Cortex of kidney (tissue), 1 donor: ENCODE measurements at places on chromosomes 2 and 18.

GRCh38 chr2:63764630-63765029 is 77.1 kb upstream of the UGP2 start:
- DNase-seq: no peak

- no peak for DNase-seq
These were observed 7.3 kb downstream of the NEMP2 start for GRCh38 chr2:190527214-190527613.

DNA sequence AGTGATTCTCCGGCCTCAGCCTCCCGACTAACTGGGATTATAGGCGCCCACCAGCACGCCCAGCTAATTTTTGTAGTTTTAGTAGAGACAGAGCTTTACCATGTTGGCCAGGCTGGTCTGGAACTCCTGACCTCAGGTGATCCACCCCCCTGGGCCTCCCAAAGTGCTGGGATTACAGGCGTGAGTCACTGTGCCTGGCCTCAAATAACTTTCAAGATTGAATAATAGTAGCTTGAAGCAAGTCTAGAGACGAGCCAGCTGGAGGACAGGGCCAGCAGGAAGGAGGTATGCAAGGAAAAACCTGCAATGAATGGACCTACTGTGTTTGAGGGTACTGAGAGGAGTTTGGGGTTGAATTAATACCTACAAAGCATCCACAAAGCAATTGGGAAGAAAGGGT is 87.5 kb downstream of the MSH2 start:
- no peak for DNase-seq

DNA sequence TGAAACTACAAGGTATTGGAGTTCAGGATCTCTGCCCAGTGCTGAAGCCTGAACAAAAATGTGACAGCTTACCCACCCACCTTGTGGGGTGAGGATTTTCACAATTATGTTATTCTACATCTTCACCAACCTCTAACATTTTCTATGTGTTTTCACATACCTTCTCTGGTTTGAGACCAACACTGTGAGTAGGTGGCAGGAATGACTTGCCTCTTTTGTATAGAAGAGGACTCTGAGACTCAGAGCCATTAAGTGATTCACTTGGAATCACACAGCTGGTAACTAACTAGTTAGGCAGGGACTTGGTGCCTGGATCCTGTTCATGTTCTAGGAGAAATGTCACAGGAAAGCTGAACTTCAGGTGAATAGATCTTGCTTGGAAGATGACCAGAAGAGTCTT is 14.8 kb upstream of the SRBD1 start:
- DNase-seq: no peak

DNA sequence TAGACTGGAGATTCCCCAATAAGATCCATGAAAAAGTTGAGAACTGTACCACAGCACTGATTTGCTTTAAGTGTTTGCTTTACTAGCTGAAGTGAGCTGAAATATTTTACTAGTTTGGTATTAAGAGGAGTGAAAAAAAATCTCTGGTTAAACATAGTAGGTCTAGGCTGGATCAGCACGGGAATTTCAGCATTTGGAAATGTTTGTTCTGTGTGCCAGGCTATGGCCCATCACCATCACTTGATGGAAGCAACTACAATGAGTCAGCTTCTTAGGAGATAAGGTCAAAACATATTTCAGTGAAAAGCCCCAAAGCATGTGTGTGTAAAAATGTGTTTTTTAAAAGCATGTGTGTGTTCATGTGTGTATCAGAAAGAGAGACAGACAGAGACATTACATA is 131.4 kb upstream of the DNMT3A start:
- no peak for DNase-seq

GRCh38 chr2:106172649-106173048 is 21.5 kb downstream of the UXS1 start:
- no peak for DNase-seq

DNA sequence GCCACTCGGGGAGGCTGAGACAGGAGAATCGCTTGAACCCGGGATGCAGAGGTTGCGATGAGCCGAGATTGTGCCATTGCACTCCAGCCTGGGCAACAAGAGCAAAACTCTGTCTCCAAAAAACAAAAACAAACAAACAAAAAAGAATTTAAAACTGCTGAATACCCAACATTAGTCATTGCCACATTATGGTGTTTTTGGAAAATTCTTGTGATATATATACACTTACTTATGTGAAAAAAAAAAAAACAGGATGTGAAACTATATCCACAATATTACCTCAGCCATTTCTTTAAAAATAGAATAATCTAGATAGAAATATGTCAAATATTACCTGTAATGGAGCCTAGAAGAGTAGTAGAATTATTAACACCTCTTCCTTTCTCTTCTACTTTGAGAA is 288.3 kb upstream of the FN1 start:
- no peak for DNase-seq

GRCh38 chr18:25534401-25534800 is 182.4 kb upstream of the ZNF521 start:
- DNase-seq: no peak

DNA sequence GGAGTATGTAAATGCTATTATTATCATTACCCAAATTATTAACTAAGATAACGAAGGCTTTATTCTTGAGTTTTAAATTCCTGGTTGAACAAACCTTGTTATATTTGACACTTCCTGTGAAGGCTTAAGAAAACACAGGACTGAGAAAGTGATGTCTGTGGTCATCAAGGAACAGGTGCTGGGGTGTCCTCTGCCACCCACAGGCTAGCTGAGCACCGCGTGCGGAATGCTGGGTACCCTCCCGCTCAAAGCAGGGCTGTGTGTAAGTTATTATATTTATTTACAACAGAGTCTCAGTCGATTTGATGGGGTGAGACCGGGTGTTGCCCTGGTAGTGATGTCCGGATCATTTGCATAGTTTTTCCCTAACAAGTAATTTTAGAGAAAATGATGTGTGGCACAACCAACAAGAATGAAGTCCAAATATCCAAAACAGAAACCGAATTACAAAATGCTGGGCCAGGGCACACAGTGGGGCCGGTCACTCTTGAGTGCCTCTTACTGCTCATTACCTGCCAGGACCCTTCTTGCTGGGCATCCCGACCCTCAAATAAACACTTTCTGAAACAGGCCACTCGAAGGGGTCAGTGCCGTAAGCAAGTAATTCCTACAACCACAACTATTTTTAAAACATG is 49.2 kb downstream of the TMEM18 start:
- DNase-seq: no peak

DNA sequence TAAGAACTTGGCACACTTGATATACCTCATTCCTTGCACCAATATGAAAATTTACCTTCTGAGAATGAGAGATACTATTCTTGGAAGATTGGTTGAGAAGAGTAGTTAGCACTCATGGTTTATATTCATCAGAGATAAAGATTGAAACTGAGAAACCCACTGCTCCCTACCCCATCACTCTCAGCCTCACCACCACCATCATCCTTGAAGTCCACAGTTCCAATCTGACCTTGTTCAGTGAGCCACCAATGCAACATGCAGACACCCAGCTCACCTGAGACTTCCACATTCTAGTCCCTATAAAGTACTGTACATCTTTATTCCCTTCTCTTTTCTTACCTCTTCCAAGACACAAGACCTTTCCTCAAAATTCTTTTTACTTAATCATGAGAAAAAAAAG is 869.0 kb downstream of the TRIB2 start:
- DNase-seq: no peak

DNA sequence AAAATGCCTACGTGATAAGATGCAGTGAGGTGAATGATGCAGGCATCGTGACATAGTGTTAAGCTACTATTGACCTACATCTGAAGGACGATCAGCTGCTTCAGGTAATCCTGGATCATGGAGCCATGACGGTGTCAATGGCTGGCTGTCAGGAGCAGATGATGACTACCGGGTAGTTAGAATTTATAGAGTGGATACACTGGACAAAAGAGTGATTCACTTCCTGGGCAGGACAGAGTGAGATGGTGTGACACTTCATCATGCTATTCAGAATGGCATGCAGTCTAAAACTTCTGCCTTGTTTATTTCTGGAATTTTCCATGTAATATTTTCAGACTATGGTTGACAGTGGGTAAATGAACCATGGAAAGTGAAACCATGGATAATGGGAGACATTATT is 29.5 kb downstream of the METTL8 start:
- DNase-seq: no peak

- DNase-seq: no peak
These were observed 981 bp upstream of the SF3B1 start for GRCh38 chr2:197435598-197436420.

DNA sequence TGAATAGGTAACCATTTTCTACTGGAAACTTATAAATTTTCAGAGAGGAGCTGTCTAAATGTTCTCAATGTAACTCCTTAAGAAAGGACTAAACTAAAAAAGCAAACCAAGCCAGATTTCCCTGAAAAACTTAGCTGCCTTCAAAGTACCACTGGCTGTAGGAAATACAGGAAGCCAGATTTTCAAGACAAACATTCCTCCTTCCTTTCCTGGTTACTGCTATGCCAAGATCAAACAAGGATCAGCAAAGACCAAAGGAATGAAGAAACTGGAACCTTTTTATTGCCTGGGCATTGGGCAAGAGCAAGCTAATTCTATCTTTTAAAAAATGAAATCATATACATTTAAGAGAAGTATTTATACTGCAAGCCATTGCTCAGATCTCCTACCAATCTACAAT is 212.7 kb downstream of the DYM start:
- no peak for DNase-seq

DNA sequence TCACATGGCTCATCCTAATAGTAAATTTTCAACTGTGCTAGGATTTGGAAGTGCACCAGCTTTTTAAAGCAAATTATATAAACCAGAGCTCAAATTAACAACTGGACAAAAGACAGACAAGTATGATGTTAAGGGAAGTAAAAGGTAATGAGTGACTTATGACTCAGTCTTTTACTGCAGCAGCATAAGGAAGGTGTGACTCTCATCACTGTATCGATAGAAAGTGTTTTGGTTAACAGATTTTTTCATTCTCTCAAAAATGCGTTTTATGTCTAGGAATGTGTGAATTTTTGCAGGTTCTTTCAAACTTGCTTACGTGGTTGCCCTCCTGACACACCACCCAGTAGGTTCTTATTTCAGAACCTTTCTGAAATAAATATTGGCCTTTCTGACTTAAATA is 244.2 kb upstream of the BOD1L2 start:
- no peak for DNase-seq

DNA sequence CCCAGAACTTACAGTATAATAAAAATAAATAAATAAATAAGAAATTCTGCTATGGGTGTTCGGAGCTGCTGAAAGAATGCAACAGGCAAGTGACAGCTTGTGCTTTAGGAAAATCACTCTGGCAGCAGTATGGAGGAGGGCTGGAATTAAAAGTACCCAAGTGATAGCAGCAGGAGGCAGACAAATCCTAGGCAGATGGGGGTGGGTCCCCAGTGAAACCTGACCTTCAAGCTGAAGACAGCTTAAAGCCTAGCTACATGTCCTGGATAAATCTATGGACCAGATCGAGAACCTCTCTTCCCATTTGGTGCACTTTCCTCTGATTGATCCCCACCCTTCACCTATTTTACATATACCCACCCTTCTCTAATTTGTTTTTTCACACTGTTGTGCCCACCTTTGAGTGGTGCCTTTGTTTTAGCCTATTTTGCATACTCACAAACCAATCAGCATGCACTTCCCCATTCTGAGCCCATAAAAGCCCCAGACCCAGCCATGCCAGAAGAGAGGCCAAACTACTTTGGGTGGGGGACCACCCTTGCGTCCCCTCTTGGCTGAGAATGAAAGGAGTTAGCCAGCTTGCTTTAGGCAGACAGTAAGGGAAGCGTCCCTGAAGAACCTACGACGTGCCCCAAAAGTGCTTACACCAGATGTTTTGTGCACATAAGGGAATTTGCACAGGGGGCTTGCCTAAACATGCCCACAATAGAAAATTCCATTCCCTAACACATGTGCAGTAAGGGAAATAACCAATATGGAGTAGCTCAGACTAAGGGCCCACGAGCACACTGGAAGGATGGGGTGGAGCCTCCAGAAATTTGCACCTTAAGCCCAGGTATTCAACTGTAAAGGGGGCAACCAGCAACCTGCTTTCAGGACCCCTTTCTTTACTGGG is 3.0 kb downstream of the METTL8 start:
- no peak for DNase-seq

- DNase-seq: no peak
These were observed 93.3 kb upstream of the CDC42EP3 start for GRCh38 chr2:37764739-37765138.

DNA sequence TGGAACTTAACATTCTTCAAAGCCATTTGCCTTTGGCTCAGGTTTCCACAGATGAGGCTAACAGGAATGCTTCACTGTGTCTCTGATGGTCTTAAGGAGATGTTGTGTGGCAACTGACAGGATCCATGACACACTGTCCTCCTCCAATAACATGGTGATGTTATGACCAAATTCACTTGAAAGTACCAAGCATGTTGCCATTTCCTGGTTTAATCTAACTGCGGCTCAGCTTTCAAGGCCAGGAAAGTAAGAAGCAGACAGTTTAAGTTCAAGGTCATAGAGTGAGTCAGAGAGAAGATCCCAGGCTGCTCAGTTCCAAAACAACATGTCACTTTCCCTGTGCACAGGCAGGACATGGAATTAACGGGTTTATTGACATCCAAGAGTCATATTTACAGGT is 513.6 kb downstream of the STK39 start:
- no peak for DNase-seq

DNA sequence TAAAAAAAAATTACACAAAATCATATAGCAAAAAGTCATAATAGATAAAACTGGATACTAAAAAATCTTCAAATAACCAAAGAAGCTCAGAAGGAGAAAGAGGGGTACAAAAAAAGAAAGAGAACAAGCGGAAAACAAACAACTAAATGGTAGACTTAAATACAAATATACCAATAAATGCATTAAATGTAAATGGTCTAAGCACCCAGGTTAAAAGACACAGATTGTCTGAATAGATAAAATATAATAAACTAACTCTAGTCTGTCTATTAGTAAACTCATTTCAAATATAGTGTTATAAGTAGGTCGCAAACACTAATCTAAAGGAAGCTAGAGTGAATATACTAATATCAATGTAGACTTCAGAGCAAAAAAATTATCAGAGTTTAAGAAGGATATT is 357.4 kb downstream of the METTL4 start:
- no peak for DNase-seq

- DNase-seq: no peak
These were observed 125.0 kb downstream of the SETBP1 start for GRCh38 chr18:44805643-44806042.

- no peak for DNase-seq
These were observed 124.2 kb upstream of the EPB41L5 start for GRCh38 chr2:119888680-119889079.

DNA sequence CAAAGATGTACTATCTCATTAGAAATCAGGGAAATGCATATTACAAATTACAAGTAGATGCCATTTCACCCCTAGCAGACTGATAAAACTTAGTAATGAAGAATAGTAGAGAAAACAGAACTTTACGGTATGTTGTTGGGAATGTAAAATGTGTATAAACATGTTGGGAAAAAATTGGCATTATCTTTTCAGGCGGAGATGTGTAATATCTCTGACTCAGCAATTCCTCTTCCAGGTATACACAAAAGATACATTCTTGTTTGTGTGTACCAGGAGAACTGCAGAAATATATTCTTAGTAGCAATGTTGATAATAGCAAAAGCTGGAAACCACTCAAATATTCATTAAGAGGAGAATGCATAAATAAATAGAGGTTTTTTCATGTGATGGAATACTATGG is 204.5 kb downstream of the LPIN1 start:
- DNase-seq: no peak

GRCh38 chr2:41234093-41234492 is 782.2 kb upstream of the SLC8A1 start:
- no peak for DNase-seq
